MM.1S (cell line): ENCODE measurements at places on chromosomes 7 and 10.

- no peak for DNase-seq
Observed at GRCh38 chr10:129962031-129962871, 1.8 kb downstream of the EBF3 start.

DNA sequence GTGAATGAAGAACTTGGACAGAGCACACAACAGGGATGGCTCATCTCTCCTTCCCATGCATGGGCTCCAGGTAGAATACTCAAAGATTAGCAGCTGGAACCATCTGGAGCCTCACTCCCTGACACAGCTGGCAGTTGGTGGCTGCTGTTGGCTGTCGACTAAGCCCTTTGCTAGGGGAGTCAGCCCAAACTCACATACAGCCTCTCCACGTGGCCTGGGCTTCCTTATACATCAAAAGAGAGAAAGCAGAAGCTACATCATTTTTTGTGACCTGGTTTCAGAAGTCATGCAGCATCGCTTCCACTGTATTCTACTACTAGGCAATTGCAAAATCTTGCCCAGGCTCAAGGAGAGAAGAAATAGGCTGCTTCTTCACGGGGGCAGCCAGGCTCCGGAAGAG is 24.4 kb downstream of the ASNS start:
- DNase-seq, result peak; percentile 19

DNA sequence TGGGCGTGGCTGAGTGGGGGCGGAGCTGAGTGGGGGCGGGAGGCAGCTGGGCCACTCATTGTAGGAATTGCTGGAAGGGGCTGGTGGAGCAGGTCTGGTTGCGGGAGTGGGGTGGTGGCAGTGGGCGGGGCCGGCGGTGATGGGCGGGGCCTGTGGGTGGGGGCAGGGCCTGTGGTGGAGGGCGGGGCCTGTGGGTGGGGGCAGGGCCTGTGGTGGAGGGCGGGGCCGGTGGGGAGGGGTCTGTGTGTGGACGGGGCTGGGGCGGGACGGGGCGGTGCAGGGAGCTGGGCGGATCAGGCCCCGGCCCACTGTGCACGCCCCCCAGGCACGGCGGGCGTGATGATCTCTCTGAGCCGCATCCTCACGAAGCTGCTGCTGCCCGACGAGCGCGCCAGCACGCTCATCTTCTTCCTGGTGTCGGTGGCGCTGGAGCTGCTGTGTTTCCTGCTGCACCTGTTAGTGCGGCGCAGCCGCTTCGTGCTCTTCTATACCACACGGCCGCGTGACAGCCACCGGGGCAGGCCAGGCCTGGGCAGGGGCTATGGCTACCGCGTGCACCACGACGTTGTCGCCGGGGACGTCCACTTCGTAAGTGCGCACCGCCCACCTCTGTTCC is 14.0 kb downstream of the SLC29A4 start:
- DNase-seq, result no peak

DNA sequence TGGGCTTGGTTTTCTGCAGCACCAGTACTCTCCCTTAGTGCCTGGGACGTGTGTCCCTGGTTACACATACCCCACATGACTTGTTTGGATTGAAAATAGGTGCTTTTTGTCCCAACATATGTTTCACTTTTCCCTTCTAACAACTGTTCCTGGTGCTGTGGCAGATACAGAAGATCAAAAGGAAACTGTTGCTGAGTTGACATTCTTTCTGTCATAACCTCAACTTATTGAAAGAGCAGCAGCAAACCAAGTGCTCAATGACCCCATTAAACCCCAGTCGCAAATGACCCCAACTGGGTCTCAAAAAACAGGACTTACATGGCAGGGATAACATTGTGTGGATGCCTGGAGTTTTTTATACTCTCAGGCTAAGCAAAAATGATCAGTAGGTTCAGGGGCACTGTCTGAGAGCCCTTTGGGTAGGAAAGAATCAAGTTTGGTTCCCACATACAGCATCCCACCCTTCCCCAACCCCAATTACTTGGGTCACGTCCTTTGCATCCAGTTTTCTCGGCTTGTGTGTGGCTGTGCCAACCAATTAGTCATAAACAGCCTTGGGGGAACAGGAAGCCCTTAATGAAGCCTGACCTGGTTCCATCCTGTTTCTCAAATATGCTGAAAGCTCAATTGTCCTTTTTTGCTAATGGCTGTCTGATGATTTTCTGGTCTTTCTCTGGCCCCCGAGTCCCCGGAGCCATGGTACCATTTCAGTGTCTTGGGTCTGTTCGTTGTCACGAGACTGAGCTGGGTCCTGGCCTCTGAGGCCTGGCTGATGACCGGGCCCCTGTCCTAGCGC is 4.9 kb downstream of the HKDC1 start:
- DNase-seq, result peak; percentile 37

- DNase-seq, result no peak
Observed at GRCh38 chr7:130669085-130669700, 645 bp upstream of the COPG2 start.

DNA sequence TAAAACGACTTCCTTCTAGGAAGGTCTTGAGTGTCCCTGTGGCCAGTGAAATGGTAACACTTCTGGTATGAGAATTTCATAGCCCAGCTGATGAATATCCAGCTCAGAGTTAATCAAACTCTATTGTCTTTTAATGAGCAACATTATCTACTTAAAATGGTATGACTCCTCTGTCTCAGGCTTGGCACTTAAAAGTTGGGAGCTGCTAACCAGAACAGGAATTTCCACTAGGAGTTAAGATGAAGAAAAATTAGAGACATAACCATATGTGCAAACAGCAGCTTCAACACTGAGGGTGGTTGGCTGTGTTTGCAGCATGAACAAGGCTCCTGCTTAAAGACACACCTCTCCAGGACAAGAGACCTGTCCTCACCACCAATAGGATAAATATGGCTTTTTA is 46.8 kb downstream of the CH25H start:
- no peak for DNase-seq

GRCh38 chr10:13536674-13537366 is 8.0 kb upstream of the BEND7 start:
- DNase-seq, result peak; percentile 25

GRCh38 chr10:79479283-79479909 is 32.9 kb upstream of the EIF5AL1 start:
- DNase-seq, result no peak

DNA sequence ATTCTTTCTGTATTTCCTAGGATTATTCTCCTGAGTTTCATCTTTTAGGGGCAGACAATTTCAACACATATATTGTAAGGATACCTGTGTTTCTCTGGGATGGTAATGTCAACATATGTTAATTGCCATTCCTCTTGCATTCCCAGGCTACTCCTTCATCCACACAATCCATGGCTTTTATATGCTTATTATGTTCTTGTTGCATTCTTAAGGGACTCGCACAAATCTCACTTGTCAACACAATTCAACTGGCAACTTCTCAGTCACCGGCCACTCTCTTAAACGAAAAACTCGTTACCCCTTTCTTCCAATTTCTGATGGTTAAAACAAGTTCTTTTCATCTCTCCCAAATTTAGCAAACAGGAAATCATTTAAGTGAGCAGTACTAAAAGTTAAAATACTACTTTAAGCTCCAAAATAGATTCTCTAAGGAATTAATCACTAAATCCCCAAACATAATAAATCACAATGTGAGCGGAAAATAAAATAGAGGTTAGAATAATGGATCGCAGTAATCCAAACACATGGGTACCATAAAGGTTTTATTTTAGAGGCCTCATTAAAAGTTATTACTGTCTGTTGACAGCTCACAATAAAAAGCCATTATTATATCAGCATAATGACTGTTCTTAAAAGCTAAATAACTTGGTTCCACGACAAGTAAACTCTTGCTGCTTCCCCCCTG is 223.2 kb downstream of the ELMO1 start:
- no peak for DNase-seq

DNA sequence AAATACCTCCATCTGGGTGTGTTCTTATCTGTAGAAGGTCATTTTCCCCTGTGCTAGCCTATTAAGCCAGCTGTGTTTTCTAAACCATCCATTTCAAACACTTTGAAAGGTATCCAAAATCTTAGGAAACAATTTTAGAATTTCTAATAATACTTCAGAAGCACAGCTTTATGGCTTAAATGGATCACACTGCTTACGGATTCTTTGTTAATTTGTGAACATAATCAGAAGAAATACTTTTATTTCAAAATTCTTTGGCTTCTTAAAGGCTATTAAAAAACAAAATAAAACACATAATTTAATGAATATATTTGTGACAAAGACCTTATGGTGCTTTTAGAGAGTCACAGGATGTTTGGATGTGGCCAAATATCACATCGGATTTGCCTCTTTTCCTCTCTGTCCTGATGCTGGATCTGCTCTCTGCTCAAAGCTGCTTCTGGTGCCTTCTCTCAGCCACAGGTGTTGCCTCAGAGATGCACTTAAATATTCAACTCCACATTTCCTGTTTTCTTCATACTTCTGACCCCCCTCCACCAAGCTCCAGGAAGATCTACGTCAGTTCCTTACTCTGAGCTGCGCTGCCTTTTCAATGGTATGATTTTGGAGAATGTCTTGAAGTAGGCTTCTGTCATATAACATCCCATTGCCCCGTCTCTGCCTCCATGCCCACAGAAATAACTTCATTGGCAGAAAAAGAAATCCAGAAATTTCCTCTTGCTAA is 230.6 kb downstream of the MLLT10 start:
- DNase-seq, result no peak

GRCh38 chr10:132958883-132959558 is 16.7 kb upstream of the CFAP46 start:
- no peak for DNase-seq

DNA sequence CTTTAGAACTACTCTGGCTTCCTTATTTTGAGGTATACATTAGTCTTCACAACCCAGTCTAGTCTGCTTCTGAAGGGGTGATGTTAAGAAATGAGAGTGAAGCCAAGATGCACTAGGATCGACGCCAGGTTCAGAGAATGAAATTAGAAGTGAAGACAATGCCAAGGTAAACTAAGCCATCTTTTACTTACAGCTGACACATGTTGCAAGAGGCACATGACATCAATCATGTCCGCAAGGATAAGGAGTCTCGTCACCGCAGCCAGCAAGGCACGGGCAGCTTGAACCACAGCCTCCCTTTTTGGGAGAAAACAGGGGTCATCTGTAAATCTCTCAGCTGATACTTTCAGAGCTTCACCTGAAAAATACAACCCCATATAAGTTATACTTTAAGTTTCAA is 156.7 kb downstream of the CTNNA3 start:
- no peak for DNase-seq

GRCh38 chr7:46549892-46550639 is 629.0 kb upstream of the IGFBP3 start:
- no peak for DNase-seq

- no peak for DNase-seq
Observed at GRCh38 chr7:108659261-108659660, 89.6 kb downstream of the DNAJB9 start.

DNA sequence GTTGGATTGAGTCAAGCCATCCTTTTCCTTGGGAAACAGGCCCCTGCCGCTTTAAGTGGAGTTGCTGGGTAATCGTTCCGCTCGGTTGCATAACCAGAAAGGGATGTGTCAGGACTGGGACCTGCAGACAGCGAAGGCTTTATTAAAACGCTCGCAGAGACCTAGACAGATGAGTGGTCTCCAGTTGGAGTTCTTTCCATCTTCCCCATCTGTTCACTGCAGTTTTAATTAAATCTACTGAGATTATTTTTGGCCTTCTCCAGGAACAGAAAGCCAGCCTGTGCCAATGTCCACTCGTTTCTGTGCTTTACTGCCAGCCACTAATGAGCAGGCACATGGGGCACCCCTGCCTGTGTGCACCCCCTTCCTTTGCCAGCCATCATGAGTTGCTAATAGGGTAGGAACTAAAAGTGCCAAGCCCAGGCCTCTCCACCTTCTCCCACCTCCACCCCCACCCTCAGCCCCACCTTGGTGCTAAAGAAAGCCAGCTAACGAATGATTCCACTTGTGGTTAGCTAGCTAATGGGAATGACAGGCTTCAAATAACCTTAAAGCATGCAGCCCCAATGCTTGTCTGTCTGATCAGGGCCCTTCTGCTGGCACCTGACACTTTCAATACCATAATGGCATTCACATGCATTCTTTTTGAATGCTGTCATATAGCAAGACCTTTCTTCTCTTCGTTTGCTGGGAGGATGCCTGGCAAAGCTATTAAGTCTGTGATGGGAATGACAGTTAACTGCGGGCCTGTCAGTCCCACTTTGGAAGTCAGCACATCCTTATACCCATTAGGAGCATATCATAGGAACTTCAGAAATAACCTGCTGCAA is 556.8 kb upstream of the GALNT17 start:
- DNase-seq, result no peak

DNA sequence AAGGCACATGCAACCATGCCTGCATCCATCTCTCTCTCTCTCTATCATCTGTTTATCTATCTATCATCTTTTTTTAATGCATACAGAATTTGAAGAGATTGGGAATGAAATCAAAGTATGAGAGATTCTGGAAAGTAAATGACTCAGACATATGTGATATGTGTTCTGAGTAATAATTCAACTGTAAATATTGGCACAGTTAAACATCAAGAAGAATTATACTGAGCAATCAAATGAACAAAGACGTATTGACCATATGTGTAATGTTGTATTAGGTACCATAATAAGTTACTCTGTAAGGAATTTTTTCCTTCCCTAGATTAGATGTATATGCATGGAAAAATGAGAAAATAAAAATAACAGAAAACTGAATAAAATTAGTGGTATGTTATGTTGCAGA is 108.3 kb downstream of the SUGCT start:
- DNase-seq, result no peak

DNA sequence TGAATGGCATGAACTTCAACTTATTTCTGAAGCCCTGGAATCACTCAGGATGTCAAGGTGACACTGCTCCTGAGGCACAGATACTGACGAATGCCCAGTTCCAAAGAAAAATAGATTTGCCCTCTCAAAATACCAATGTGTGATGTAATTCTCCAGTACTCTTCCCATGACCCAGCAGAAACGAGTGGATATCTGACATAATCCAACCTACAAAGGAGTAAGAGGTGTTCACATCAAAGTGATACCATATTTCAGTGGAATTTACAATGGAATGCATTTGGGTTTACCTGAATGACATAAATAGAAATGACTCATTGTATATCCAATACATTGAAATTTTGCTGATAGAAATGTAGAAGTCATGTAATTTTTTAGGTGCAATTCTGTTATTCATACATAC is 120.9 kb upstream of the ADAM12 start:
- no peak for DNase-seq

- no peak for DNase-seq
Observed at GRCh38 chr7:98774884-98775283, 94.9 kb downstream of the TMEM130 start.

DNA sequence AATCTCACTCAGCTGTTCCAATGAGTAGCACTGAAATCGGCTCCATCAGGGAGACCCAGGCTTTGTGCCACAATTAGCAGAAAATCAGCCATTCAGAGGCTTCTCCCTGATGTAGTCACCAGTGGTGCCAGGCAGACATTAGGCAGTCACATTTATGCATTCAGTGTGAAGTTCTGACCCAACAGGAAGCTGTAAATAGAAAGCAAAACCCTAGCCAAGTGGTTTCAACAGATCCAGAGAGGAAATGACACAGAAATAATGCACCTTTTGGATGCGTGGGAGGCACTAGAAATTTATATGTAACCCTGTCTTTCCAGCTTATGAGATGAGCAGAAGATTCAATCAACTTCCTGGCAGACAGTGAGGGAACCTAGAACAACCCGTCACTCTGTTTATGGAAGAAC is 186.4 kb downstream of the PDE1C start:
- peak; percentile 16 for DNase-seq

GRCh38 chr10:124168991-124169802 is 75.8 kb upstream of the CHST15 start:
- DNase-seq, result no peak
